ENCODE measurements at places on chromosomes 5 and 9.

- no peak for DNase-seq
Measured at GRCh38 chr5:121373371-121373770, 478.3 kb upstream of the FTMT start.

DNA sequence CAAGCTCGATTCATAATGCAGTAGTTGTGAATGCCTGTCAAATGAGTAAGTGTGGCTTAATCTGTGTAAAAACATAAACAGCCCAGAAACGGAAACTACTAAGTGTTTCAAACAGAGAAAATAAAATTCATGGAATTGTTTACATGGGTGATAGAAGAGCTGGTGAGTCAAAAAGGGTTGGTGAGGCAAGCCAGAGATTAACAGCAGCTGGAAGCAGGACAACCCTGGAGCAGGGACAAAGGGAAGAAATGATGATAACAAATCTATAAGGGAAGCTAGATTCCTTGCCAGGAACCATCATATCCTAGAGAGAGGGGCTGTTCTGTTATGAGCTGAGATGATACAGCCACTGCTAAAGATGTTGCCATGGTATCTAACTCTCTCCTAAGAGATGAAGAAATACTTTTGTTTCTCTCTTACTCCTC is 18.0 kb upstream of the PRR16 start:
- DNase-seq, result no peak

DNA sequence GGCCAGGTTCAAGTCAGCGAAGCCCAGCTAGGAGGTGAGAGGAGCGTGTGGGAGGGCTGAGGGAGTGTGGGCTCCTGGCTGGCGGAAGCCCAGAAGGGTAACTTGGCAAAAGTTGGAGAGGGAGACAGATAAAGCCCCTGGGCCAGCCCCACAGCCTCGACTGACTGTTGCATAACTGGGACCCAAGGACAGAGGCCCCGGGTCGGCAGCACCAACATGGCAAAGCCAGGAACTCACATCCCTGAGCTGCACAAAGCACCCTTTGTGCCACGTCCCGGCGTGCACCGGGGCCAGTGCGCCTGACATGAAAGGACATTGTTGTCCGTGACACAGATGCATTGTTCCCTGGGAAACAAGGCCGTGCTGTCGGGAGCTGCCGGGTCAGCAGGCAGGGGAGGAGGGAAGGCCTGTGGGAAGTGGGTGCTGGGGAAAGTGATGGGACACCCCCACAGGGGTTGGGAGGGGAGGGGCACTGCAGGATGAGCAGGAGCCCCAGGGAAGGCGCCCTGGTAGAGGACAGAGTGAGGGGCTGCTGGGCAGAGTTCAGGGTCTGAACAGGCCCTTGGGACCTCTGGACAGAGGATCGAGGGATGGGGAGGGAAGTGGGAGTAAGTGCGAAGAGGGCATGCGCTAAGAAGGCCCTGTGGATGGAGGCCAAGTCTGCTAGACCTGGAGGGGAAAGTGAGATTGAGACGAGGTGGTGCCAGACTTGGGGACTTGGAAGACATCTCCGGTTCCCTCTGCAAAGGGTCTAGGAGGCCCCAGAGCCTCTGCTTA is 13.0 kb upstream of the DPM2 start:
- DNase-seq, result no peak

DNA sequence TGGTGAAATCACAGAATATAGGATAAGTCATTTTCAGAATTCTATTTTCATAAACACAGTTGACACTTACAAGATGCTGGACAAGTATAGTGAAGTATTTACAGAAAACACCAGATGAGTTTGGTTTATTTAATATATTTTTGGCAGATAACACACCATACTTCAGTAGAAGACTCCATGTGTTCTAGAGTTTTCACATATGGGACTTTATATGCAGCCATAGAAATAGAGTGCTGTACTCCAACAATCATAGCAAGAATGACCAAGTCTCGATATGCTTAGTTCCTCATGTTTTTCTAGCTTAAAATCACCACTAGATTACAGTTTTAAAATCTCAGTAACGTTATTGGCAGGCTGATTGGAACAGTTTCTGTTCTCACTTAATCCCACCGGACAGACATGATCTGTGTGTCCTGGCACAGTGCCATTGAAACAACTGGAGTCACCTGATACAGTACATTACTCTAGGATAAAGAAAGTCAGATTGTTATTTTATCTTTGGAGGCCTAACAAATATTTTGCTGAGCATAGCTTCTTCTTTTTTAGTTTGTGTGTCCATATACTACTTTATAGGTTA is 45.8 kb upstream of the ERBIN start:
- DNase-seq, result no peak

DNA sequence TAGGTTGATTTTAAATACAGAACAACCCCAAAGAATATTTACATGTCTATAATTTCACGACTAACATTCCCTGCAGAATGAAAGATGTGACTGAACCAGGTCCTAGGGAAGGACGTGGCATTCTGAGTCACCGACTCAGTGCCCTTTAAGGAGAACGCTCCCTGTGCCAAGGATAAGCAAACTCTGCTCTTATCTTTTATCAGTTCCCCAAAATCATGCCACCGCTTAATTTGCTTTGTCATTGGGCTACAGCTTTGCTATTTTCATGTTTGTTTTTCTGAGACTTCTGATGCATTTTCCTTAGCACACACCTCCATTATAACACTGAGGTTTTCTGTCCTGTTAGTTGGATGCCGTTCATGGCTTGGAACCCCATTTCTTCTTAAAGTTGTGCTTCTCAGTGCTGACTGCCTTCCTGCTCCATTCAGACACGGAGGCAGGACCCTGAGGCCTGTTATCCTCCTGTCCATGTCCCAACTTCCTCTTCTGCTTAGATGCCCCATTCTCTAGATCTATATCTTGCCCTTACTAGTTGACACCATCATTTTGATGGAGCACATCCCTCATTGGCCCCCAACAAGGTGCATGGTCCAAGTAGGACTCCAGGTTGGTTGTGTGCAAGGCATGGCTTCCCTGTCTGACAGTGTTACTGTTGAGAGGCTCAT is 11.2 kb upstream of the SEMA4D start:
- DNase-seq, result peak; percentile 25

DNA sequence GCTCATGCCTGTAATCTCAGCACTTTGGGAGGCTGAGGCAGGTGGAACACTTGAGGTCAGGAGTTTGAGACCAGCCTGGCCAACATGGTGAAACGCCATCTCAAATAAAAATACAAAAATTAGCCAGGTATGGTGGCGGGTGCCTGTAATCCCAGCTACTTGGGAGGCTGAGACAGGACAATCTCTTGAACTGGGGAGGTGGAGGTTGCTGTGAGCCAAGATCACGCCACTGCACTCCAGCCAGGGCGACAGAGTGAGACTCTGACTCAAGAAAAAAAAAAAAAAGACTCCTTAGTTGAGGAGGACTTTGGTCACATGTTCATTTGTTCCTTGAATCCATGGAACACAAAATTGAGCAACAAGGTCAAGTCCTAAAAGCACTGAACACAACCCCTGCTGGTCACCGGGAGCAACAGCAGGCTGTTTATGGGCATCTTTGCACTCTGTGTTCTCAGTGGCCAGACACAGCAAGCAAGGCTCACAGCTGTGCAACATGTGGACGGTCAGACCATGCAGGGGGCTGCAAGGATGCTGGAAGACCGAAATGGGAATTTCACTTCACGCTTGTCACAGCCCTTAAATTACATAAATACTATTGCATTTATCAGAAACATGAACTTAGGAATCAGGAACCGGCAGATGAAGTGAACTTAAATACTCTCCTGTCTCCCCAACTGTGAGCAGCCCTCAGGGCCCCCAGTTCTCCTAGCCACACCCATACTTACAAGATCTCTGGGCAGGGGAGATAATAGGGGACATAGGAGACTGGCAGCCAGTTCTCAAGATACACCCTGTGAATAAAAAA is 2.8 kb downstream of the GBGT1 start:
- peak; percentile 86 for DNase-seq

- no peak for DNase-seq
Measured at GRCh38 chr5:170251462-170251861, 18.7 kb downstream of the C5orf58 start.

DNA sequence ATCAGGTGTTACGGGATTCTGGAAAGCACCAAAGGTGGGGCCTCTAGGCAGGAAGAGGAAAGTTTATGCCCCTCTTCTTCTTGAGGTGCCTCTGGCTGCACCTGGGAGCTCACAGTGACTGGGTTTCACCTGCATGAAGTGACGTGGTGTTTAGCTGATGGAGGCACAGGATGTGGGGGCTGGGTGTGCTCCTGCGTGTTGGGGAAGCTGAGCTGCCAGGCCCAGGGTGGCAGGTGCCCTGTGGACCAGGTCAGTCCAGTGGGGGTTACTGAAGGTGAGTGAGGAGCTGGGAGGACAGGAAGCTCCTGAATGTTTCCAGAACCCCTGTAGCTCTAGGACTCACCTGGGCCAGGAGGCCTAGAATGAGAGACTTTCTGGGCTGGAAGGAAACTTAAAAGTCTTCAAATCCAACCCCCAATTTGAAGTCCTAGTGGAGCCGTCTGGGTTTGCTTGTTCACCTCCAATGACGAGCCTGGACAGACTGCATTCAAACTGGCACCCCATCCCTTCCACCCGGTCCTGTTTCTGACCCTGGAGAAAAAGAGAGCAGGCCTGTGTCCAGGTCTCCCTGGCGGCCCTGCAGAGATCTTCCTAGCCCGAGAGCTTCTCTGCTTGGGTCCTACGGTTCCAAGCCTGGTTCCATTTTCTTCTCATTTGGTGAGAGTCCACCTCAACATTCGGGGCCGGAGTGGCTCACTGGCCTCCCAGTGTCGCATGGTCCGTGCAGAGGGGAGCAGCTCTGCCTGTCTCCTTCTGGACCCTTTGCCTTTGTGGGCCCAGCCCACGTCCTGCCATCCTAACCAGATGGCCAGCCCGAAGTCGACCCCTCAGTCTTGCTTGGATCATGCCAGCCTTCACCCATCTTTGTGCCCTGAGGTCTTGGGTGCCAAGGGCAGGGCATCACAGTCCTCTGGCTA is 22.3 kb downstream of the TRAF1 start:
- no peak for DNase-seq

GRCh38 chr9:133995012-133995896 is 3.1 kb upstream of the VAV2 start:
- DNase-seq, result no peak

GRCh38 chr5:24643156-24643555 is 1.6 kb downstream of the CDH10 start:
- no peak for DNase-seq

DNA sequence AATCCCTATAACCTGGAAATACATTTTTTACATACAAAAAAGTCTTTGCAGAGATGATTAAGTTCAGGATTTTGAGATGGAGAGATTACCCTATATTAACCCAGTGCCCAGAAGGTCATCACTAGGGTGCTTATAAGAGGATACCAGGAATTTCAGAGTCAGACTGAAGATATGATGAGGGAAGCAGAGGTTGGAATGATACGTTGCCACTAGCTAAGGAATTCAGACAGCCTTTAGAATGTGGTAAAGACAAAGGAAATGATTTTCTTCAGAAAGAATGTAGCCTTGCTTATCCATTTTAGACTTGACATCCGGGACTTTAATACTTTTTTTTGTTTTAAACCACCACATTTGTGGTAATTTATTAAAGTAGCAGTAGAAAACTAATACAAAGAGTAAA is 2176.8 kb upstream of the C9orf72 start:
- DNase-seq, result no peak

- no peak for DNase-seq
Measured at GRCh38 chr5:160477266-160477970, 55.8 kb downstream of the PTTG1 start.

GRCh38 chr9:71990466-71990865 is 69.9 kb downstream of the C9orf57 start:
- DNase-seq, result no peak

- DNase-seq, result no peak
Measured at GRCh38 chr5:147539053-147539452, 29.2 kb upstream of the DPYSL3 start.

GRCh38 chr9:92637886-92638620 is 31.9 kb downstream of the IPPK start:
- DNase-seq, result no peak

DNA sequence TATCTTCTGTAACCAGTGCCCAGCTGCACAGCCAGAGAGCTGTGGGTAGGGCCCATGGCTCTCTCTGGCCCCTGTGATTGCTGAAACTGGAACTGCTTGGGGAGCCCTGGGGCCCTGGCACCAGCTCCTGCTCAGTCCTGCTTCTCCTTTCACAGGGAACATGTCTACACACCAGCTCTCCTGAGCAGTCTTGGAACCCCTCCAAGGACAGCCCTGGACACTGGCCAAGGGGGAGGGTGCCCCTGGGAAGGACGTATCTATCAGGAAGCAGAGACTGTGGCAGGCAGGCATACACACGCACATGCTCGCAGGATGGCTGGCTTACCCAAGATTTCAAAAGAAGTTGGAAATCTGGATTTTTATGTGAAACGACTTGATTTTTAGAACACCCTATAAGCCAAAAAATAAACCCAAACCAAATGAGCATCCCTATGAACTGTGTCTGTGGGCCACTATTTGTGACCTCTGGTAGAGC is 8.8 kb upstream of the TRAF1 start:
- DNase-seq, result peak; percentile 93

DNA sequence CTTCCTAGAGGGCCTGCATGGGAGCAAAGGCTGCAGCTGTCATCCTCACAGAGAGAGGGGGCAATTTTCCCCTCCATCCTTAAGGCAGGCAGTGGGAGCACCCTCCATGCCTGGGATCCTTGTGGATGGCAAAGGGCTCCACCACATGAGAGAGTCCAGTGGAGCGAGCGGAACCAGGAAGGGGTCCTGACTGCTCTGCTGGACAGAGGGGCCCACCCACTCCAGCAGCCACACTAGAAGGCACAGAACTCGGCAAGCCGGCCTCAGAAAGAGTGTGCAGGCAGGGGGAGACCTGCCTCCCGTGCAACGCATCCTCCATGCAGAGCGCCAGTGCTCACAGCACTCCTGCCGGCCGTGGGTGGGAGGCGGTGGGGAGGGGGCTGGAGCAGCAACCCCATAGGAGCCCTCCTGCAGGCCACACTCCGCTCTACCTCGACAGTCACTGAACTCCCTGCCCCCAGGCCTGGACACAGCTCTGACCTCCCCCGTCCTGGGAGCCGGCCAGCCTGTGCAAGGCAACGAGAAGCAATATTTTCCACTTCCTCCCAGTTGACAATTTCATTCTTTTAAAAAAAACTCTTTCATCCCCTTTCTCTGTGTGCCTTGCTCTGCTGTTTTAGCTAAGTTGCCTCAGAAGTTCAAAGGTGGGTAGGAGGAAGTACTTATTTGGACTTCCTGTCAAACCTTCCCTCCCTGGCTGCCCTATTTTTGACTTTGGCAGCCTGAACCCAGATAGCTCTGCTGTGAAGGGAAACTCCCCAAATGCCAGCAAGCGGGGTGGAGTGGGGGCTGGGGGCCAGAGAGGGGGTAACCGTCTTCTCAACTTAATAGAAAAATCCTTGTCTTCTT is 5.3 kb upstream of the LCP2 start:
- peak; percentile 93 for DNase-seq

All from MV-4-11 (cell line).